ENCODE measurements at places on chromosomes 11 and 22. TPM values are rescaled to one million over a fixed set of nuclear protein-coding genes. Genes with fewer than 3 reads are reported as not detected.

DNA sequence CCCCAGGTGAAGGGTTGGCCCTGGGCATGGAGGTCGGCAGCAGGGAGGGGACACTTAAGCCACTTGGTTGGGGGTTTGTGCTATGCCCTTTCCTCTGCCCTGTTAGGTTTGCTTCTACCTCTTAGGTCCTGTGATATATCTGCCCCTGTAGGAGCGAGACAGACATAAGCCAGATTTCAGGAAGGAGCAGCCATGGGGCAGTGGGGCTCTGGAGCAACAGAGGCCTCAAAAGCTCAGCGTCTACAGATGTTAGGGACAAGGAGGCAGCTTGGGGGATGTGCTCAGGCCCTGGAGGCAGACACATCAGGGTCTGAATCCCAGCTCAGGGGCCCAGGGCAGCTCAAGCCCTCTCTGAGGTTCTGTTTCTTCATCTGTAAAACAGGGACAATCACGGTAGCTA is 27.2 kb upstream of the KCNQ1OT1 start:
- no peak overlapping the region for H3K4me3 ChIP-seq
- no peaks in the 10 kb centered on the region for H3K4me1 ChIP-seq
- H3K27ac ChIP-seq = no peak overlapping the region
- no peaks in the 10 kb centered on the region for H3K27me3 ChIP-seq
- no peaks in the 10 kb centered on the region for H3K36me3 ChIP-seq

- peaks cover 3% of the 10 kb centered on the region for H3K27me3 ChIP-seq
- no peak for DNase-seq
- no peak overlapping the region for H3K27ac ChIP-seq
- H3K4me3 ChIP-seq = no peak overlapping the region
- no peaks in the 10 kb centered on the region for H3K4me1 ChIP-seq
These were observed 343.1 kb downstream of the SOX6 start for GRCh38 chr11:16013242-16013641.

DNA sequence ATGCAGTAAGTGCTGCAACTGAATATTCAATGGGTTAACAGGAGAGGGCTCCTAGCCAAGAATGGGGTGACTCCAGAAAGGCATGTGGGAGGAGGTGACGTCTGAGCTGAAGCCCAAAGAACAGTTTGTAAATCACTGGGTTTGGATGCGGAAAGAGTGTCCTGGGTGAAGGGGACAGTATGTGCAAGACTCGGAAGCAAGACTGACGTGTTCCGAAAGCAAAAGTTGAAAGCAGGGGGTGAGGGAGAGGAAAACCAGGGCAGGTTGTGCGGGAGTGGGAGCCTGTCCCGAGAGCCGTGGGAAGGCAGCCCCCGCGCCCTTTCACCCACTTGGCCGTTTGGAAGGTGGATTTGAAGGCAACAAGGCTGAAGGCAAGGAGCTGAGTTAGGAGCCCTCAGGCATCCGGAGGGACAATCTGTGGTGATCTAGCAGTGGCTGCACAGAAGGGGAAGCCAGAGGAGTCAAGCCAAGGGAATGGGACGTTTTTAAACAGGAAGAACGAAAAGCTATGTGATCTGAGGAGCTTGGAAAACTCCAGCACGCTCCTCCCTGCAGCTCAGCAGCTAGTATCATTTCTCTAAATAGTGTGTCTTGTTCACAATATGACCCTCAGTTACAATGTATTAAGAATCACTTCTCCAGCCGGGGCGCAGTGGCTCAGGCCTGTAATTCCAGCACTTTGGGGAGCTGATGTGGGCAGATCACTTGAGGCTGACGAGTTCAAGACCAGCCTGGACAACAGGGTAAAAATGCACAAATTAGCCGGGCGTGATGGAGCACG is 7.7 kb downstream of the SLC25A18 start:
- H3K27ac ChIP-seq = no peak overlapping the region
- H3K27me3 ChIP-seq = peaks cover 10% of the 10 kb centered on the region
- no peak overlapping the region for H3K4me3 ChIP-seq
- no peaks in the 10 kb centered on the region for H3K36me3 ChIP-seq
- DNase-seq = no peak

DNA sequence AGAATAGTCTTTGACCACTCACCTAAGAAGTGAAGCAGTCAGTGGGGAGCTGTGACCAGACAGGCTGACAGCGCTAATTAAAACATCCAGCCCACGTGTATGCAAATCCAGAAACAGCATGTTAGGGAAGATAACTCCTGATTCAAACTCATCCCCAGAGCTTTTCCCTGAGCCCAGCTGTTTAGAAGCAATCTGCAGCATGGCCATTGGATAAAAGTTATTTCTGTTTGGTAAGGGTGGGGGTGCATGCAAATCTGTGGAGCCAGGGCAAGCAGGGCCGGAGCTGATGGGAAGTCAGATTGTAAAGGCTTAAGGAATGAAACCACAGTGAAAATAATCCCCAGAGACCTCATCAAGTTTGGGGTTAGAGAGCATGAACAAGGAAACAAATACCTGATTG is 247.9 kb upstream of the KIRREL3 start:
- H3K27me3 ChIP-seq = peaks cover 2% of the 10 kb centered on the region
- H3K4me3 ChIP-seq = no peak overlapping the region
- no peaks in the 10 kb centered on the region for H3K36me3 ChIP-seq
- no peaks in the 10 kb centered on the region for H3K4me1 ChIP-seq
- no peak overlapping the region for H3K27ac ChIP-seq

AHNAK gene
- 47.3 TPM for total RNA-seq

DNA sequence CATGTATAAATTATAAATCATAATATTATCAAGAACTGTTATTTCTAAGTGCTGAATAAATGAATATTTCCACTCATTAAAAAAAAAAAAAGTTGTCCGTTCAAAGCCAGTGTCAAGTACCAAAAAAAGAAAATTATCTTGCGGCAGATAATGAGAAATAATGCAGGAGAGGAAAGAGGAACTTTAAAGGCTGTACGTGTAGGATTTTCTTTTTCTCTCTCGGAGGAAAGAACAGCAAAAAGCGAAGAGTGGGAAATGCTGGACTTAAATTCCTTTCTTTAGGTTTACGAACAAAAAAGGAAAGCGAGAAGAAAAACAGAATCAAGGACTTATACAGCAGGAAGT is 999 bp upstream of the CCDC83 start:
- H3K27ac ChIP-seq = peak overlapping the region; percentile 94
- peaks cover 8% of the 10 kb centered on the region for H3K36me3 ChIP-seq
- H3K4me3 ChIP-seq = peak overlapping the region; percentile 77
- peaks cover 2% of the 10 kb centered on the region for H3K4me1 ChIP-seq
- H3K27me3 ChIP-seq = no peaks in the 10 kb centered on the region

- DNase-seq = no peak
- H3K36me3 ChIP-seq = peaks cover 2% of the 10 kb centered on the region
- peaks cover 4% of the 10 kb centered on the region for H3K4me1 ChIP-seq
- H3K4me3 ChIP-seq = no peak overlapping the region
- H3K27me3 ChIP-seq = peaks cover 15% of the 10 kb centered on the region
These were observed 67.9 kb upstream of the GRK3 start for GRCh38 chr22:25496396-25497064.

DNA sequence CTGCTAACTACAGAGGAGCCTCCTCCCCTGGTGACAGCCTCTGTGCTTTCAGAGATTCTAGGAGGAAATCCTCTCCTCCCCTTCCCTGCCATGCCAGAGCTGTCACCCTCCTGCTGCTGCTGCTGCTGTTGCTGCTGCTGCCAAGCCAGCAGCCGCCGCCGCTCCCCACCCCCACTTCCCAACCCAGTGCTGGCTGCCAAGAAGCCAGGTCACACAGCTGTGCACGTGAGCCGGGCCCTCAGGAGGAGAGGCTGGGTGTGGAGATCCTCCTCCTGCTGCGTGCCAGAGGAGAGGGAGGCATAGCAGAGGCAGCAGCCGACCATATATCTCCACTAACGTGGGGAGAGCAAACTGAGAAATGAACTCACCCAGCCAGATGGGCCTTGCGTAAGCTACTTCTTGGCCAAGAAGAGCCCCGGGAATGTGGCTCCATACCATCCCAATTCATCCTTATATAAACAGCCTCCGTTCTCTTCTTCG is 12.4 kb downstream of the CRY2 start:
- H3K4me3 ChIP-seq = no peak overlapping the region
- H3K27ac ChIP-seq = no peak overlapping the region
- no peaks in the 10 kb centered on the region for H3K4me1 ChIP-seq
- DNase-seq = no peak
- H3K36me3 ChIP-seq = peaks cover 19% of the 10 kb centered on the region

- no peak overlapping the region for H3K4me3 ChIP-seq
- DNase-seq = no peak
- H3K36me3 ChIP-seq = no peaks in the 10 kb centered on the region
- no peak overlapping the region for H3K27ac ChIP-seq
These were observed 11.4 kb upstream of the MPPED1 start for GRCh38 chr22:43400449-43400848.

GRCh38 chr11:86938900-86939880 is 16.0 kb downstream of the FZD4 start:
- H3K27ac ChIP-seq = no peak overlapping the region
- peaks cover 5% of the 10 kb centered on the region for H3K27me3 ChIP-seq
- no peak overlapping the region for H3K4me3 ChIP-seq
- no peak for DNase-seq
- no peaks in the 10 kb centered on the region for H3K36me3 ChIP-seq

DNA sequence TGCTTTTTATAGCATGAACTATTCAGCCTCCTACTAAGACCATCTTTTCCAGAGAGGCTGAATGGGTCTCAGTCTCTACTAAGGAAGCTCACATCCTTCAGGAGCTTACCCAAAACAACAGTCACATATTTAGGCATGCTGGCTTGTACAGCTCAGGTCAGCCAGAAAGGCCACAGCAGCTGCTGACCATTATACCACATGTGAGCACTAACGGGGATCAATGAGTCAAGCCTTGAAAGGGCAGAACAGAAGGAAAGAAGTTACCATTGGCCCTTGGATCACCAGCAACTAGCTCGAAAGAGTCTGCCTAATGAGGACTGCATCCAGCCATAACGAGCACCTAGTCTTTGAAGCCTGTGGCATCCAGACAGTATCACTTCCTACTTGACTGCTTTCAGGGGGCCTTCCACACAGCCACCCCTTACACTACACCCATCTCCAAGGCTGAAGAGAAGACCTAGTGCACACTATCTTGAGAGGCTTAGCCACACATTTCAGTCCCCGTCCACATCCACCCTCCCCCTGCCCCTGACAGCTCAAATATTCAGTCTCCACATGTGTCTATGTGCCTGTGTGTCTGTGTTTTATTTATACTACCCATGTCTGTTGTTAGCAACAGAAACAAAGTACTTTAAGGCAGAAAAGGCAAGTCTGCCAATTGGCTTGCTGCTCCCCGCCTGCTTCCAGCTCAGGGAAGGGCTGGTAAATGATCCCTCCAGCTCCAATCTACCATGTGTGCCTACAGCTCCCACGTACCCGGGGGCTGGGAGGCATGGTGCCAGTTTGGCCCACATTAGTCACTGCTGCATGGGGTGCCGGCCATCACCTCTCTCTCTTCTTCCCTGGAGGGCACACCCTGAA is 95.5 kb downstream of the RPL27A start:
- no peak overlapping the region for H3K4me3 ChIP-seq
- H3K4me1 ChIP-seq = no peaks in the 10 kb centered on the region
- no peak overlapping the region for H3K27ac ChIP-seq
- no peak for DNase-seq

ART1 gene
- total RNA-seq = not detected

MMP11 gene
- total RNA-seq = 1.1 TPM

- no peaks in the 10 kb centered on the region for H3K4me1 ChIP-seq
- H3K4me3 ChIP-seq = no peak overlapping the region
- H3K36me3 ChIP-seq = no peaks in the 10 kb centered on the region
- H3K27me3 ChIP-seq = peaks cover 4% of the 10 kb centered on the region
- DNase-seq = no peak
These were observed 22.7 kb downstream of the OOSP3 start for GRCh38 chr11:59901306-59901705.

- no peak for DNase-seq
- no peak overlapping the region for H3K27ac ChIP-seq
- no peaks in the 10 kb centered on the region for H3K27me3 ChIP-seq
- no peaks in the 10 kb centered on the region for H3K4me1 ChIP-seq
- H3K36me3 ChIP-seq = no peaks in the 10 kb centered on the region
- H3K4me3 ChIP-seq = no peak overlapping the region
These were observed 587.0 kb downstream of the DLG2 start for GRCh38 chr11:85040166-85040565.

DNA sequence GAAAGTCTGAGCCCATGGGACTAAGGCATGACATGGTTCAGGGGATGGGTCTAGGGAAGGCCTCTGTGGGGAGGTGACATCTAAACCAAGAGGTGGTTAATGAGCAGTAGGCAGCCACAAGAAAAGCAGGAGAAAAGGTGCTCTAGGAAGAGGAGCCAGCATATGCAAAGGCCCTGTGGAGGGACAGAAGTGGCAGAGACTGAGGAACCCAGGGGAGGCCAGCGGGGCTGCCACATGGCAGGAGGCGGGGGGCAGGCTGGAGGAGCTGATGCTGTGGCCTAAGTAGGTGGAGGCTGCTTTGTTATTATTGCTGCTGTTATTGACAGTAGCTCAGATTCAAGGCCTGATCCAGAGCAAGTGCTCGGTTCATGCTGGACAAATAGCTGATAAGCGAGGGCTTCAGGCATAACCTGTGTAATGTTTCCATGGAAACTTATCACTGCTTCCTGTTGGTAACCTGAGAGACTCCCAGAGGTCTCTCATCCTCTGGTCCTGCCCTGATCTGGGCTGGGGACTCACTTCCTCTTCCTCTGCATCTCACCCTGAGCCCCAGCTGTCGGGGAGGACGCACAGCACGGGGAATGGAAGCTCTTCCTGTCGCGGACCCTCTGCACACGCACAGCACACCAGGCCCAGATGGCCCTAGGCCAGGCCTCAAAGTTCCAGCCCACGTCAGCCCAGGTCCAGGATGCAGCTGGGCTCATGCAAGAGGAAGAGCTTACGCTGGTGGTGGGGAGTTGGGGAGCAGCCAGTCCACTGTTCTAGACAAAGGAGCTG is 75.2 kb upstream of the TP53I11 start:
- H3K4me3 ChIP-seq = no peak overlapping the region
- H3K36me3 ChIP-seq = no peaks in the 10 kb centered on the region
- peaks cover 11% of the 10 kb centered on the region for H3K4me1 ChIP-seq

GRCh38 chr11:33722590-33723234 is 13.5 kb downstream of the CD59 start:
- peaks cover 3% of the 10 kb centered on the region for H3K27me3 ChIP-seq
- H3K4me3 ChIP-seq = no peak overlapping the region
- peak overlapping the region; percentile 74 for H3K27ac ChIP-seq
- peak; percentile 76 for DNase-seq

DNAJB13 gene
- 0.57 TPM for total RNA-seq

- H3K4me1 ChIP-seq = no peaks in the 10 kb centered on the region
- H3K36me3 ChIP-seq = no peaks in the 10 kb centered on the region
- no peak overlapping the region for H3K27ac ChIP-seq
- H3K27me3 ChIP-seq = peaks cover under 1% of the 10 kb centered on the region
- no peak overlapping the region for H3K4me3 ChIP-seq
- peak; percentile 27 for DNase-seq
These were observed 123.9 kb downstream of the CTNND1 start for GRCh38 chr11:57885298-57886050.

GGT1 gene
- 32.4 TPM for total RNA-seq

GRCh38 chr11:7982582-7983119 is 4.5 kb upstream of the EIF3F start:
- no peak overlapping the region for H3K4me3 ChIP-seq
- no peaks in the 10 kb centered on the region for H3K36me3 ChIP-seq
- DNase-seq = no peak
- H3K27me3 ChIP-seq = no peaks in the 10 kb centered on the region
- H3K4me1 ChIP-seq = peaks cover 10% of the 10 kb centered on the region
